Activated CD4-positive, CD25-positive, alpha-beta regulatory T cell (primary cell): ENCODE measurements at places on chromosomes 4 and X.

DNA sequence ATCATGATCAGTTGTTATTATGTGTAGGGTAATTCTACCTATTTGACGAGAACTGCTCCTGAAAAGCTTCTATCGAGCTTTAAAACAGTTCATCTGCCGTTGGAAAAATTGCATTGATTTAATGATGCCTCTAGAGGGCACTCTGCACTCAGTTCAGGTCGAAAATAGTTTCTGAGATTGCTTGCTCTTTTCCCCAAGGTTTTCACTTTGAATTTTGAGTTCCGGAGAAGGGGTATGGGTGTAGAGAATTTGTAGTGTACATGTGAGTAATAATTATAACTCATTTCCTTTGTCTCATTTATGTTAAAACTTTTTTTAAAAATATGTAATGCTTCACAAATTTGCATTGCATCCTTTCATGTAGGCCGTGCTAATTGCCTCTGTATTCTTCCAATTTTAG, 28.4 kb upstream of the TNIP3 start:
- no peak for DNase-seq

DNA sequence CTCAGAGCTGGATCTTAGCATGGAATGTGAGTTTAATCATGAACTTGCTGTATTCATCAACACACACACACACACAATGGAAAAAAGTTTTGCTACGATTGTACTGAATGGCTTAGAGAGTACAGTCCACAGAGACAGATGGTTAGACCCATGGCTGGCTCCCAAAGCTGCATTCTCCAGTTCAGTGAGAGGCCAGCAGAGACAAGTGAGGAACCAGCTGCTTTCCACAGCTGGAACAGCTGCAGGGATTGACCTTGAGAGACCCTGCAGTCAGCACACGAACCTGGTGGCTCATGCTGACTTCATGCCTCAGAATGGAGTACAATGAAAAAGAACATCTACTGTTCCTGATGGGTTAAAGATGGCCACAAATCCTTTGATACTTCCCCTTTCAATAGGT, 94.5 kb downstream of the DHX15 start:
- no peak for DNase-seq

GRCh38 chr4:1512738-1513660, 106.8 kb upstream of the NKX1-1 start:
- no peak for DNase-seq

DNA sequence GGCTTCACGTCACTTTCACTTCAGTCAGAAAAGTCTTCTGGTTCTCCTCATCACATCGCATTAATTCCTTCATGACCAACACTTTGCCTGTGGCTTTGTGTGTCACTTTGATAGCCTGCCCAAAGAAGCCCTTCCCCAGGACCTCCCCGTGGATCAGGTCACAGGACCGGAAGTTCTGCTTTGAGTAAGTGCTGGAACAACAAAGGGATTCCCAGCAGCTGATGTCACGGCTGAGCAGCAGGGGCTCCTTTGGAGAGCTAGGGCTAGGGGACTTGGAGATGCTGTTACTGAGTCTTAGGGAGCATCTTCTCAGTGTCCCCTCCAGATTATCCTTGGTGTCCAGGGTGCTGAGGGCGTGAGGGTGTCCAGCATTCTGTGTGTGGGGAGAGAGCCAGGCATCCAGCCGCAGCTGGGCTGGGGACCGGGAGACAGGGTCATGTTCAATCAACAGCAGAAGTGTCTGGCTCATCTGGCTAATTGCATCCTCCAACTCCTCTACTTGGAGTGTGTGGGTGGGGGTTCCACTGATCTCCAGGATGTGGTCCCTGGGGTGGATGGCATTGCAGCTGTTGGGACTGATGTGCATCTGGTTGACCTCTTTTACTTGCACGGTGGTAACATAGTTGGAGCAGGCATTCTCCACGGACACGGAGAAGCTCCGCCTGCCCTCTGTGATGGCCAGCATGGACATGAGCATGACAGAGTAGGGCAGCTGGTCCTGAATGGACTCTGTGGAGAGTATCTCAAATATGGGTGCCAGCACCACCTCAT, 39.2 kb upstream of the ARHGAP6 start:
- DNase-seq, result no peak

DNA sequence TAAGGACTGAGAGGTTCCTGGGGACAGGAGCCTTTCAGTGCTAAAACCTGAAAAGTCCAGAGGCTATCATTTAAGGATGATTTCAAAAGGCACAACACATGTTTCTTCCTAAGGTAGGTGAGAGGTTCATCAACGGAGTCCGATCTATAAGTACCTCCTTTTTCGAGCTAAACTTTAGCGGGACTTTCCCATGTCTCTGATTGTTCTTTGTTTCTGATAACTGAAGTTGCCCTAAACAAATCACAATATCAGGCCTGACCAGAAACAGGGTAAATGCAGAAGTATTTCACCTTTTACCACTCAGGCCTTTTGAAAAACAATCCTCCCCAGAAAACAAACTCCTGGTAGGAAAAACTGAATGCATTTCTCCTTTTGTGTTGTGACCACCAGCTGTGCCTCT, 17.6 kb downstream of the PIR start:
- DNase-seq, result no peak

DNA sequence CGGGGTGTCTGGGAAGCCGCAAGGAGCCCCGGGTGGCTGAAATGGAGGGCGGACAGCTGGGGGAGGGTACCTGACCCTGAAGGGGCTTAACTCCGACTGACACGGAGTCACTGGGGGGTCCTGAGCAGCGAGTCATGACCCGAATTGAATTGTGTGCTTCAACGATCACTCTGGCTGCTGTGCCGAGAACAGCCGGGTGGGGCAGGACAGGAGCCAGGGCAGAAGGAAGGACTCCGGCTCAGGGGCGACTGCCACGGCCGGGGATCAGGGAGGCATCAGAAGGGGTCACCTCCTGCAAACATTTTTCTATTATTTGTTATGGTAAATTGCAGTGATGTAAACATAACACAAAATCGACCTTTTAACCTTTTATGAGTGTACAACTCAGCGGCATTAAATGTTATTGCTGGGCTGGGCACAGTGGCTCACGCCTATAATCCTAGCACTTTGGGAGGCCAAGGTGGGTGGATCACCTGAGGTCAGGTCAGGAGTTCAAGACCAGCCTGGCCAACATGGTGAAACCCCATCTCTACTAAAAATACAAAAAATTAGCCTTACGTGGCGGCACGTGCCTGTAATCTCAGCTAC, 21.6 kb downstream of the ZFYVE28 start:
- no peak for DNase-seq

- no peak for DNase-seq
Measured at GRCh38 chrX:132393485-132393884, 95.4 kb downstream of the MBNL3 start.

- DNase-seq, result no peak
Measured at GRCh38 chrX:45794323-45794994, 593.8 kb upstream of the DIPK2B start.

DNA sequence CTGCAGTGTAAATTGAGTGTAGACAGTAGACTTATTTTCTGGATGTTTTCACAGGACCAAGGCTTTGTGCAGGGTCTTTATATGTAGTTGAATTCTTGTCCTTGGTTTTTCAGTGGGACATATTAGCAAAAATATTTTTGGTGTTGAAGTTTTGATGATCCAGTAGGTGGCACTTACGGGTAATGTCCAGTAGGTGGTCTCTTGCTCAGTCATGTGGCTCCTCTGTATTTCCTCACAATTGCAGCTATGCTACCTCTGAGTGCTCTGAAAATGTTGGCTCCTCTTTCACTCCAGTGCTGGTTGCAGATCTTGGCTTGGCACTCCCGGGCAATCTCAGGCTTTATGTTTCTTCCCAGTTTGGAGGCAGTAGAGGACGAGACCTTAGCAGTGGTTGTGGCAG, 419.8 kb upstream of the AMOT start:
- no peak for DNase-seq

- DNase-seq, result no peak
Measured at GRCh38 chr4:33649015-33649414, 2595.3 kb downstream of the ARAP2 start.

DNA sequence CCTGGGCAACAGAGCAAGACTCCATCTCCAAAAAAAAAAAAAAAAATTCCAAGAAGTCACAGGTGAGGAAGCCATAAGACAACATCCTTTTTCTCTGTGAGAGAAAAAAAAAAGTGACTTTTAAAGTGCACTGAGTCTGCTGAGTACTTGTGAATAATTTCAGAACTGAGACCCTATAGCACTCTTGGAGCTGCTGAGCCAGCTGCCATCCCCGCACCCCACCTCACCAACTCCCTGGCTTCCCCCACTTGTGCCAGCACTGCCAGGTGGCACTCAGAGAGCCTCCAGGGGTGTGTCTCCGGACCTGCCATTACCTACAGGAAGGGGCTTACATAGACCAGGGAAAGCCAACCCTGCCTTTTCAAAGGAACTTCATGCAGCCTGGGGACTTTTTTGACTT, 39.2 kb upstream of the HS3ST1 start:
- DNase-seq, result no peak

DNA sequence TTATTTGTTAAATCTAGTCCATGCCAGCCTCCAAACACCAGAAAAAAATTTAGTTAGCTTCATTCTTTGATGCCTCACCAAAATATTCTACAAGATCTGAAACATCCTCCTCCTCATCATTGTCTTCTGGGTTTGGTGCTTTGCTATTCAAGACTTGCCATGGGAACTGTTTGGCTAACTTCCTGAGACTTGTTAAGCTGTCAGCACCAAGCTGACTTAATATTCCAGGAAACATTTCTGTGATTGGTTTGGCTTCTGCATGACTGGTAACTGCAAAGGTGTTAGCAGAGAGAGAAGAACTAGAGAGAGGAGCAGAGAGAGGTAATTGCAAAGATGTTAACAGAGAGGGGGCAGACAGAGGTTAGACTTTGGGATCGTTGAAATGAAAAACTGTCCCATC, 101.3 kb downstream of the PALLD start:
- DNase-seq, result no peak

- DNase-seq, result peak; percentile 26
Measured at GRCh38 chrX:155612312-155613224, at the start of gene TMLHE. Gene TMLHE (minus strand): TSS chrX:155612952. CDS start chrX:155545276, 67,676 bp downstream.

DNA sequence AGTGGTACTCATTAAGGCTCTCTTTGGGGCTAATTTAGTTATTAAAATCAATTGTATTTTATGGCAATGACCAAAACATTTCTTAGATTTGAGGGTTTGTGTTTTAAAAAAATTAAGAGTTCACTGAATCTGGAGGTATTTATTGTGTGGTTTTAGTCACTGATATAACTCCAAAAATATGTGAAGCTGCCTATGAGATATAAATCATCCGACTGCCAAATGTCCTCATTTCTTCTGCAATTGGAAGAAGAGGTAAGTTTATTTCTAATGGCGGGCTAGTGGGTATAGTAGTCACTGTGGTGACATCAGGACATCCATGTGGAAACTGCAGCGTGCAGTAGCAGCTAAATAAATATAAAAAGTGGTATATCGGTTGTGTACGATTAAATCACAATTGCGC, 205.5 kb downstream of the MID1 start:
- no peak for DNase-seq

GRCh38 chr4:179843370-179843769, 2399.8 kb upstream of the TENM3 start:
- DNase-seq, result no peak

GRCh38 chr4:11529625-11530201, 101.0 kb upstream of the HS3ST1 start:
- no peak for DNase-seq

- DNase-seq, result no peak
Measured at GRCh38 chr4:174133551-174133950, 149.9 kb downstream of the FBXO8 start.

DNA sequence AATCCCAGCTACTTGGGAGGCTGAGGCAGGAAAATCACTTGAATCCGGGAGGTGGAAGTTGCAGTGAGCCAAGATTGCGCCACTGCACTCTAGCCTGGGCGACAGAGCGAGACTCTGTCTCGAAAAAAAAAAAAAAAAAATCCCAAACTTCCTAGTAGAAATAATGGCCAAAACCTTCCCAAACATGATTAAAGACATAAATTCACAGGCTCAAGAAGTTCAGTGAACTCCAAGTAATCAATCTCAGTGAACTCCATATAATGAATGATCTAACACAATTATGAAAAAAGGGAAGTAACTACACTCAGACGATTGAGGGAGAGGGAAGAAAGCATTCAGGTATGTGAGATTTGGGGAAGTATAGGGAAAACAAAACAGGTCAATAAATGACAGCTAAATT, 6.5 kb downstream of the FUNDC1 start:
- no peak for DNase-seq

DNA sequence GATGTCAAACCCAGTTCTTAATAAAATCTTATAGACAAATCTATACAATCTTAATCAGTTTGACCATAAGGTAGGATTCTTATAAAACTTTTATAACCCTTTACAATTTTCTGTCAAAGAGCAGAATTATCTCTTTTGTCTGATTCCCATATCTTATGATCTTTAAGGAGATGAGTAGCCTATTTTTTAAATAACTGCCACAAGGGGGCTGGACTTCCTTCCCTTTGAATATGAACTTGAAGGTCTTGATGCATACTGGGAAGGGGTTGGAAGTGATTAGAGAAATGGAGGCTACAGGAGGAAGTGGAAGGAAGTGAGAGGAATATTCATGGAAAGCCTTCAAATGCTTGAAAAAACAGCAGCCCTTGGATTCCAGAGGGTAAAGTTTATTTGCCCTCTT, 111.1 kb downstream of the APOOL start:
- no peak for DNase-seq
